ENCODE measurements at places on chromosomes 16 and 17.

GRCh38 chr17:64460955-64461354, 12.0 kb downstream of the MILR1 start:
- no peak for DNase-seq

DNA sequence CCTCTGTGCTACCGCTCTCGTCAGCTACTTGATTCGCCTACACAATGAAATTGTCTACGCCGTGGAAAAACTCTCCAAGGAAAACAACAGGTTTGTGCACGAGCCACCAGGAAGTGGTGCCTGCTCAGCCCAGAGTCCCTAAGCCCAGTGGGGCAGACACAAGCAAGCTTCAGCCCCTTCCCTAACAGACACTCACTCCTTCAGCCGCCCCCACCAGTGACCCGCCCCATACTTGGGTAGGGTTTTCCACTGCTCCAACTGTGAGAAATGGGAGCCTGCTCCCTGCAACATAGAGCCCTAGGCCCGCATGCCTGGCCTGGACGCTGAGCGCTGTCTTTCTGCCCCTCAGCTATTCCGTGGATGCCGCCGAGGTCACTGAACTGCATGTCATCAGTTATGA, 28.6 kb upstream of the ENDOV start:
- DNase-seq = no peak

DNA sequence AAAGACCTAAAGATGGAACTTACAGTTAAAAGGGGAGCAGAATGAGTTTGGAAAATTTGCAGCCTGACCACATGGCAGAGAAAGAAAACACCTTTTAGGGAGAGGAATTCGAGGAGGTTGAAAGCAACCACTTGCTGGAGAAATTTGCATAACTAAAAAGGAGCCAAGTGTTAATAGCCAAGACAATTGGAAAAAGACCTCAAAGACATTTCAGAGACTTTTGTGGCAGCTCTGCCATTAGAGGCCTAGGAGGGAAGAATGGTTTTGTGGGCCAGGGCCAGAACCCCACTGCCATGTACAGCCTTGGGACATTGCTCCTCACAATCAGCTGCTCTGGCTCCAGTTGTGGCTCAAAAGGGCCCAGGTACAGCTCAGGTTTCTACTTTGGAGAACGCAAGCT, 338.5 kb downstream of the UTP18 start:
- DNase-seq = no peak

- no peak for DNase-seq
Measured at GRCh38 chr17:43917016-43917347, 9.6 kb upstream of the MPP2 start.

GRCh38 chr17:62064029-62064790, 868 bp downstream of the MED13 start:
- DNase-seq = no peak

- peak; percentile 87 for DNase-seq
Measured at GRCh38 chr17:78883089-78883532, 19.9 kb downstream of the CEP295NL start.

DNA sequence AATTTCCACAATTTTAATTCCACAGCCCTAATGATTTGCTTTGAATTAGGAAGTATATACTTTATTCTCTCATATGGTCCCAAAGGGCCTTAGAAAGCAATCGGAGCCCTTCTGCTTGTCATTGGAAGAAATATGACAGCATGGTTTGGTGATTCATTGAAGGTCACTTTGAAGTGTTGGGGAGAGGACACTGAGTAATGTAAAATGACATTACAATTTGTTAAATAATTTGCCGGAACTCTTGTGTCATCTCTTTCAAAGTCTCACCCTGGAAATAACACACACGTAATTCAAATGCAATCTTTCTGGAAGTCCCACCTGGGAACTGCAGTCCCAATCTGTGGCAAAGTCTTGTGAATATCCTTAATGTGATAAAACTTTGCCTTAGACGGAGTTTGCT, 59.8 kb downstream of the BMERB1 start:
- DNase-seq = no peak

DNA sequence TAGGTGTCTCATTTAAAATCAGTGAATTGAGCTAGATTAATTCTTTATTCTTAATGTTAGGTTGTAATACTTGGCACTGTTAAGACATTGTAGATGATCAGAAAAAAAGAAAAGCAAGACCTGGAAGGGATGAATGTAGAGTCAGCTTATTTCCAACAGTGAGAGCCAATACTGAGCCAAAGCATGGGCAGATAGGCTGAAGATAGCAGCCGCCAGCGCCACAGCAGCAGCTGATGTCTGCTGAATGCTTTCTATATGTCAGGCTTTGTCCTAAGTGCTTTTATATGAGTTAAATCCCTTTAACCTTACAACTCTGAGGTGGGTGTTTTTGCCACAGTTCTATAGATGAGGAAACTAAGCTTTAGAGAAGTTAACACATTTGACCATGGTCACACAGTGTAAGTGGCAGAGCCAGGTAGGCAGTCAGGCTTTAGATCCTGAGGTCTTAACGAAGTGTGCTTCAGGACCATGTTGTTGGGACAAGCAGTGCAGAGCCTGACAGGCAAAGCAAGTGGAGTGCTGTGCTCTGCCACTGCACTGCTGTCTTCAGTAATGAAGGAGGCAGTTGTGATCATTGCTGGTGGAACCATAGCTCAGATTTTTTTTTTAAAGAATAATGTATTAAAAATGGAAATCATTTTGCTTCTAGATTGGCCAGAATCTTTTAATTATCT, 25.9 kb downstream of the TNRC6A start:
- DNase-seq = no peak

- DNase-seq = no peak
Measured at GRCh38 chr17:14058051-14058450, 11.3 kb upstream of the COX10 start.

DNA sequence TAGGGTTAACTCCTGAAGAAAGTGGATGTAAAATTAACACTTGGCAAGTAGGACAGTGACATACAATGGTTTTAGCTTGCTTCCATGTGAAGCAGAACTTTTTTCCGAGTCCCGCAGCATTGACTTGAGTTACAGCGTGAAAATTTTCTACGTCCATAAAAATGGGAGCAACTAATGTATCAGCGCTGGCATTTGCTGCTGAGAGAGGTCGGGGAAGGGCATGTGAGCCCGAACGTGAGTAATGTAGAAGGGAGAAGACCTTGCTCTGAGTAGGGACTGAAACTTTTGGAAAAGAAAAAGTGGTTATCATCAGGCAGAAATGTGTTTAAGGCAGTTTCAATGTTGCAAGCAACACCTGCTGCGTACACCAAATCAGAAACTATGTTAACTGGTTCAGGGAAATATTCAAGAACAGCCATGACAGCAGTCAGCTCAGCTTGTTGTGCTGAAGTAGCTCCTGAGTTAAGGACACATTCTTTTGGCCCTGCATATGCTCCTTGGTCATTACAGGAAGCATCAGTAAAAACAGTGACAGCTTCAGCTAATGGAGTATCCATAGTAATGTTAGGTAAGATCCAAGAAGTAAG, 70.9 kb upstream of the ARL4D start:
- DNase-seq = no peak

DNA sequence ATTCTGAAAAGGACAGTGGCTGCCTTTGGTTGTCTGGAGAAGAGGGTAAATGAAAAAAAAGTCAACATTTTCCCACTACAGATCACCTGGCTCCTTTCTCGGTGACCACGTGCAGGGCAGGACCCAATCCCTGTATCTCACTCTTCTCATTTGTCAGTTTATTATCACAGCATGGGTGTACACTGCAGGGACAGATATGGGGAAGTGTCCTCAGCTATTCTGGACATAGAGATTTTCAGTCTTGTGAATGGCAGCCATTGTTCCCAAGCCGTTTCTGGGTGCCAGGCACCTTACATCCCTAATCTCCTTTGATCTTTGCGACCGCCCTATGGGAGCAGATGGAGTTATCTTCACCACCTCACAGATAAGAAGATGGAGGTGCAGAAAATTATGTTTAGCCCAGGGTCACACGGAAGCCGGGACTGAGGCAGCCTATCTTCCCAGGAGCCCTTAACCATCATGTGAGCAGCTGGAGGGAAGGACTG, 7.2 kb downstream of the ADORA2B start:
- no peak for DNase-seq

DNA sequence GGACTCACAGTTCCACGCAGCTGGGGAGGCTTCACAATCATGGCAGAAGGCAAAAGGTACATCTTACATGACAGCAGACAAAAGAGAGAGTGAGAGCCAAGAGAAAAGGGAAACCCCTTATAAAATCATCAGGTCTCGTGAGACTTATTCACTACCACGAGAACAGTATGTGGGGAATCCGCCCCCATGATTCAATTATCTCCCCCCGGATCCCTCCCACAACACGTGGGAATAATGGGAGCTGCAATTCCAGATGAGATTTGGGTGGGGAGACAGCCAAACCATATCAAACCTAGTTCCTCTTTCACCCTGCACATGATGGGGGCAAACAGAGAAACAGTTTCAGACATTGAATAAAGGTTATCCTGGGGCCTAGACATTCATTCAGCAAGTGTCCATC, 32.2 kb upstream of the IRX6 start:
- DNase-seq = no peak

GRCh38 chr16:73743665-73744496, 552.7 kb upstream of the PSMD7 start:
- DNase-seq = no peak

- DNase-seq = no peak
Measured at GRCh38 chr17:36464765-36465088, 21.8 kb upstream of the ZNHIT3 start.

- DNase-seq = peak; percentile 65
Measured at GRCh38 chr17:82793974-82794630, 42.2 kb downstream of the TBCD start.

GRCh38 chr17:74779948-74780400, 3.8 kb upstream of the NAT9 start:
- no peak for DNase-seq

DNA sequence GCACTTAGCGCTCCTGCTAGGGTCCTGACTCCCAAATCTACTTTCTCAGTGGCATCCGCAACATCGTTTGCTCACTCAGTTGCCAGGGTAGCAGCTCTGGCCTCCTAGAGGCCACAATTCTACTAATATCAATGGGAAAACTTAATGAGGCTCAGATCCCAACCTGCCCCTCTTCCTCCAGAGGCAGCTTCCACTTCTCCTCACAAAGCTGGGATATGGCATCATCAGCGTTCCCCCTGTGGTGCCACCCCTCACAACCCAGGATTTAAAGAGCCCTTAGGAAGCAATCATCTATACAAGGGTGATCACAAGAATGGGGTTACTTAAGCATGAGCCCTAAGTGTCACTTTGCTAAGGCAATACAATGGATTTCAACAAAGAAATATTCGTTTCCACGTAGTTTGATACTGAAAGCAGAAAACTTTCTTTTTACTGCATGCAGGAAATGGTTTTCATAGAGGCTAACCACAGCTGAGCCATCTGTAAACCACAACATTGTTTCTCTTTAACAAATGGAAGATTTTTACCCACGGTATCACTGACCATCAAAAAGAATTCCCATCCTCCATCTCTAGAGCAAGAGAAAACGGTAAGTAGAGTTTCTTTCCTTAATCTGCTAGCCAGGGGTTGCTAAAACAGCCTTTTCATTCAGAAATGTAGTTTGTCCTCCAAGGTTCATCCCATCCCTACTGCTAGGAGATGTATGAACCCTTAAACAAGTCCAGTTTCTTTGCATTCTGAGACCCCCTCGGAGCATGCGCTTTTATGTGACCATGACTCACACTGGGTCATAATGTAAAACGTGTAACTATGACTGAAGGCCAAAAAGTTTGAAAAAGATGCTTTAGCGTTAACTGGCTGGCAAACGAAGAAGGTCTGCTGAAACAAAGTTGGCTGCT, 68.3 kb upstream of the BCAR1 start:
- DNase-seq = peak; percentile 67

DNA sequence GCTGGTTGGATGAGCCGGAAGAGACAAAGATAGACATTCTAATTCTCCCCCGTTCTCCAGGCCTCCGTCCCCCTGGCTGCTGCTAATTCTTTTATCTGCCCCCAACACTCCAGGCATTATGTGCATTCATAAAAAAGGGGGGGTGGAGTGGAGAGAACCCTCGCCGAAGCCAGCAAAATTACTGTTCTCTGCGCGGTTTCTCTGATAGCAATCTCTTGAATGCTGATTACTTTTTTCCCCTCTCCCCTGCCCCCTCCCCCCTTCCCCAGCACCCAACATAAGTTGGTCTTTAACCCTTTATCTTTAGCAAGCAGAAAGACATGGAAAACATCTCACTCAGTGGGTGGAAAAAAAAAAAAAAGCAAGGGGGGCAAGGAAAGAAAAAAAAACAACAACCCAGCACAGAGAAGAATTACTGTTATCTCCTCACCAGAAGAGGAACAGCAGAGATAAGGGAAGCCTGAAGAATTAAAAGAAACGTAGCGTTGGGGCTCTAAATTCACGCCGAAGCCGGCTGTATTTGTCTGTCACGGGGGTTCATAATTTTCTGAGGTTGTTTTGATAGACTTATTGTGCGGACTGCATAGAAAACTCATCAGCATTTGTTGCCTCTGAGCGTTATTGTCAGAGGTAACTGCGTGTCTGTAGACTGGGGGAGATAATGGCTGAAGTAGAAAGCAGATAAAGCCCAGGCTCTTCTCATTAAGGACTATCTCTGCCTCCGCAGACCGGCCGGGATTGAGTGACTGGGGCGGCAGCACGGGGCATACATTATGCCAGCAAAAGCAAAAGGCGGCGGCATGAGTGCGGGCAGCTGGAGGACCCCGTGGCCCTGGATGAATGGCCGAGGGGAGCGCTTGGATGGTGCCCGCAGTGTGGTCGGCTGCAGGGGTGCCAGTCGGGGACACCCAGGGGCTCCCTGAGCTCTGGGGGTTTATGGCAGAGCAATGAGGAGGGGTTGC, 126.9 kb downstream of the MRM1 start:
- DNase-seq = no peak

GRCh38 chr17:78771758-78772382, 10.2 kb downstream of the CYTH1 start:
- DNase-seq = no peak

DNA sequence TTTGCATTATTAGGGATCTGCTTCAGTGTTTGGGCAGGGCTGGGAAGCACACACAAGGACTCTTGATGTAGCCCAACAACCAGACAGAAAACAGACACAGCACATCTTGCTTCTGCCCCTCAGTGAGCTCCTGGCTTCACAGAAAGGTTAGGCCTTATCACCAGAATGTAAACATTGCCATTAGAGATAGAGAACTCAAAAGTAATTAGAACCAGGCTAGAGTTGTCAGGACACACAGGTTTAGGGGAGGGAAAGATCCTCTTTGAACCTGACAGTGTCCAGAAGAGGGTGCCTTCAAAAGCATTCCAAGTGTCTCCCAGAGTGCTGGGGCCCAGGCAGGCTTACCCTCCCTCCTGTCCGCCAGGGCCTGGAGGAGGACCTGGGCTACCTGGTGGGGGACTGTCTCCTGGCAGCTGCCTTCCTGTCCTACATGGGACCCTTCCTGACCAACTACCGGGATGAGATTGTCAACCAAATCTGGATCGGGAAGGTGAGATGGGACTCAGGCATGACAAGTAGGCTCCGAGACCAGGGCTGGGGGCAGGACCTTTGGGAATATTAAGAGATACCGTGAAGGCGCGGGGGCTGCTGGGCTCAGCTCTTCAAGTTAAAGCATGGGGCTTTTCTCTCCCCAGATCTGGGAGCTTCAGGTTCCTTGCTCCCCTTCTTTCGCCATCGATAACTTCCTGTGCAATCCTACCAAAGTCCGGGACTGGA, 16.9 kb upstream of the KDM6B start:
- DNase-seq = no peak

GRCh38 chr17:63842173-63842539, 329 bp downstream of the SMARCD2 start:
- DNase-seq = no peak

Data from HFF-Myc (cell line).